ENCODE measurements at places on chromosomes 4 and X. TPM values are rescaled to one million over a fixed set of nuclear protein-coding genes. Genes with fewer than 3 reads are reported as not detected.

GRCh38 chrX:110733166-110733565 is 62.5 kb downstream of the CHRDL1 start:
- peak; percentile 38 for DNase-seq

- DNase-seq, result no peak
These were observed 99.5 kb downstream of the COX18 start for GRCh38 chr4:72969976-72970375.

GRCh38 chr4:163536091-163536490 is 41.6 kb downstream of the TMA16 start:
- DNase-seq, result no peak

The TAF7L gene
- total RNA-seq, result 0.24 TPM

The BEX5 gene
- not detected for total RNA-seq

The COL4A6 gene
- 15.5 TPM for total RNA-seq

- peak; percentile 81 for DNase-seq
These were observed 42.9 kb downstream of the AFF1 start for GRCh38 chr4:86977621-86978184.

GRCh38 chr4:39574946-39575345 is 47.7 kb upstream of the UGDH start:
- no peak for DNase-seq

GRCh38 chr4:40438384-40439026 is 103.4 kb downstream of the CHRNA9 start:
- DNase-seq, result no peak

The GDI1 gene
- 123 TPM for total RNA-seq

Measured in PC-9 (cell line).